DND-41 (cell line): ENCODE measurements at places on chromosomes 13 and 19.

GRCh38 chr19:4088975-4089374 lies 22.3 kb upstream of the ZBTB7A start:
- DNase-seq: peak; percentile 91

- DNase-seq: no peak
Measured at GRCh38 chr13:49108196-49108595, 111.9 kb upstream of the MLNR start.

DNA sequence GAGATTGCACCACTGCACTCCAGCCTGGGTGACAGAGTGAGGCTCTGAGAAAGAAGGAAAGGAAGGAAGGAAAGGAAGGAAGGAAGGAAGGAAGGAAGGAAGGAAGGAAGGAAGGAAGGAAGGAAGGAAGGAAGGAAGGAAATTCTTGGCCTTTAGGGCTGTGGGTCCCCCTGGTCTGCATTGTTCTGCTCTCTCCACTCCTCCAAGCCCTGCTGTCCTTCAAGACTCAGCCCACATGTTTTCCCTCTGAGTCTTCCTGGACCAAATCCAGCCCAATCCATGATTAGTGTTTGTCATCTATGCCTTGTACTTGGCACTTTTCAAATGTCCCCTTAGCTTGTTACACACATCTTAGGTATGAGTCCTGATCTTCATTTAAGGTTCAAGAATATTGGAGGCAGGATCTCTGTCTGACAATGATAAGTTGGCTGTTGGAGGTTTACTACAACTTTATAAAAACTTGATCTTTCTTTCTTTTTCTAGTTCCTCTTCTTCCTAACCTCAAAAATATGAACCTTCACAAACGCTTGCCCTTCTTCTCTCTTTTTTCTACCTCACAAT lies 48.8 kb upstream of the INTS6 start:
- no peak for DNase-seq

DNA sequence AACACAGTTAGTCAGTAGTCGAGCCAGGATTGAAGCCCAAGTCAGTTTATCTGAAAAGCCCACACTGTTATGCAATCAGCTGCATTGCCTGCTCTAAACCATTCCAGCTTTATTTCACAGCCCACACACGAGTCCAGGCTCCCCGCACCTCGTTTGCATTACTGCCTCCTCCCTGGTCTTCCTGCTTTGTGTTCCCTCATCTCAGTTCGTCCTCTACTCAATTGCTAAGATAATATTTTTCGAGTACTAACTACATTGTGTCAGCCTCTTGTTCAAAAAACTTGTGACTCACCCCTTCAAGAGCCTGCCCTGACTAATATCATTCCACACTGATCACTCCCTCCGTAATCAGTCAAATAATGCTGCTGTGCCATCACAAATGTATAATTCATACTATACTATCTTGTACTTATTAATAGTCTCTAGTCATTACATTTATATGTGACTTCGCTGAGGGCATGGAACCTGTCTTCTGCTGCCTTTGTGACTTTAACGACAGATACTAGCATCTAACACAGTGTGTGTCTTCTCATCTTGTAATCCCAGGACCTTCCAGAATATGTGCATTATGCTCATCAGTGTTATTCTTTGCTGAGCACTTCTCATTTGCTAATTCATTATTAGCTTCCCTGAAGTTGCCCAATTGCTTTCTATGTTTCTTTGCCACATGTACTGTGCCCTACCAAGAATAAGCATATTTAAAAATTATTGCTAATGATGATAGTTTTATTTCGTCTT lies 26.2 kb upstream of the WDFY2 start:
- no peak for DNase-seq

- DNase-seq: no peak
Measured at GRCh38 chr13:20923272-20923671, 20.7 kb upstream of the XPO4 start.

DNA sequence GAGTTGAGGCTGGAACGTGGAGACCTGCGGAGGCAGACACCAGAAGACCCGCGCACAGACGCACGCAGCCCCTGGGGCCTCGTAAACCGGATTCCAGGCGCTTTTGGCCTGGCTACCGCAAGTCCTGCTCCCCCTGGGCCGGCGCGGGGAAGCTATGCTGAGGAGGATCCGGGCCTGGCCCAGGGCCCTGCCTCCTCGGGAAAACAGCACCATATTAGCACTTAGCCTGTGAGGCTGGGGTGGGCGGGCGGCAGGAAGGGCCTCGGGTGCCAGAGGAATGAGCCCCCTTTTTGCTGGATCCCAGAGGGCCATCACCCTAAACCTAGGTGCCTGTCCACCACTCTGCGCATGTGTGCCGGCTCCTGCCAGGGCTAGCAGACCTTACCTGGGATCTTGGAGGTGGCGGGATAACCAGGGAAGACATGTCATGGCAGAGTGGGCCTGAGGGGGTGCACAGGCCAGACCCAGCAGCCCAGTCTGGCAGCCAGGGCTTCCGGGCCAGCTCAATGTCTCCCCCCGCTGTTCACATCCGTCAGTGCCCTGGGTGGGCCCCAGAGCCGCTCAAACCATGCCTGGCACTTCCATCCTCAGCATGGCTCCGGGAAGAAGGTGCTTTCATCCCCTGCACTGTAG lies 7.3 kb downstream of the ELOF1 start:
- peak; percentile 36 for DNase-seq

DNA sequence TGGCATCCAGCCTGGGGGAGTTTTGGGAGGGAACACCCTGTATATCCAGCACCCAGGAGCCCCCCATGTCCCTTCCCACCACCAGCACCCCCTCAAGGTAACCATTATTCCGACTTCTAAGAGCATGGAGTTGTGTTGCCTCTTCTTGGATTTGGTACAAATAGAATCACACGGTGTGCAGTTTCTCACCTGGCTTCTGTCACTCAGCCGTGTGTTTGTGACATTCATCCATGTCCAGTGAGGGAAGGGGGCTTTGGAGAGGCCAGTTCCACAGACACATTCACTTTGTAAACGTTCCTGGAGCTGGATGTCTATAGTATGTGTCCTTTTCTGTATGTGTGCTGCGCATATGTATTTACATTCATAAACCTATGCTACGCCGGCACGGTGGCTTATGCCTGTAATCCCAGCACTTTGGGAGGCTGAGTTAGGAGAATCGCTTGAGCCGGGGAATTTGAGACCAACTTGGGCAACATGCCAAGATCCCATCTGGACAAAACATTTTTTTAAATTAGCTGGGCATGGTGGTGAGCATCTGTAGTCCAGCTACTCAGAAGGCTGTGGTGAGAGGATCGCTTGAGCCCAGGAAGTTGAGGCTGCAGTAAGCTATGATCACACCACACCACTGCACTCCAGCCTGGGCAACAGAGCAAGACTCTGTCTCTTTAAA lies 36.6 kb downstream of the MYH14 start:
- DNase-seq: no peak

DNA sequence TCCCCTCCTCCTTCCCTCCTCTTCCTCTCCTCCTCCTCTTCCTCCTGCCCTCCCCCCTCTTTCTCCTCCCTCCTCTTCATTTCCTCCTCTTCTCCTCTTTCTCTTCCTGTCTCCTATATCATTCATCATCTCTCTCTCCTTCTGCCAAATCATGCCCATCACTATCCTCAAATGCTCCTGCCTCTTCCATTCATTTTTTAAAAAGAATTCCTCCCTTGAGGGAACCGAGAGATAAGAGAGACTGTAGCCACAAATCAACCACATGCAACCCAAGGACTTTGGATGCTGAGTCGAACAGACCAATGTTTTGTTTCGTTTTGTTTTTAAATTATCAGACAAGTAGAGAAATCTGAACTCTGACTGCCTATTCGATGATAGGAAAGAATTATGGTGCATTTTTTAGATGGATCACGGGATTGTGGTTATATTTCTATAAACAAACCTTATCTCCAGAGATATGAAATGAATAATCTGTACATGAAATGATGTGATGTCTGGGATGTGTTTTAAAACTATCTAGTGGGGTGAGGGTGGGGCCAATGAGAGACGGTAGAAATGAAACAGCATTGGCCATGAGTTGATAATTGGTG lies 9.5 kb upstream of the ZNF541 start:
- DNase-seq: no peak
